ENCODE measurements at places on chromosomes 5 and 9. TPM values are rescaled to one million over a fixed set of nuclear protein-coding genes. Genes with fewer than 3 reads are reported as not detected.

Gene NUTM2F
- total RNA-seq = not detected

Gene C9
- total RNA-seq = not detected

Gene PALM2AKAP2
- 5.0 TPM for total RNA-seq

Gene MOCS2
- 15.8 TPM for total RNA-seq

Gene KCTD16
- under 0.01 TPM for total RNA-seq

Gene SLIT3
- total RNA-seq = 1.7 TPM

Gene PCDHA9
- under 0.01 TPM for total RNA-seq

Gene SCGB3A1
- not detected for total RNA-seq

Gene CCDC180
- total RNA-seq = 0.13 TPM

Gene LURAP1L
- 56.5 TPM for total RNA-seq

Measured in bronchial epithelial cell (primary cell).